ENCODE measurements at places on chromosomes 3 and 15.

- DNase-seq, result no peak
Measured at GRCh38 chr3:59783468-59783988, 733.7 kb upstream of the CFAP20DC start.

DNA sequence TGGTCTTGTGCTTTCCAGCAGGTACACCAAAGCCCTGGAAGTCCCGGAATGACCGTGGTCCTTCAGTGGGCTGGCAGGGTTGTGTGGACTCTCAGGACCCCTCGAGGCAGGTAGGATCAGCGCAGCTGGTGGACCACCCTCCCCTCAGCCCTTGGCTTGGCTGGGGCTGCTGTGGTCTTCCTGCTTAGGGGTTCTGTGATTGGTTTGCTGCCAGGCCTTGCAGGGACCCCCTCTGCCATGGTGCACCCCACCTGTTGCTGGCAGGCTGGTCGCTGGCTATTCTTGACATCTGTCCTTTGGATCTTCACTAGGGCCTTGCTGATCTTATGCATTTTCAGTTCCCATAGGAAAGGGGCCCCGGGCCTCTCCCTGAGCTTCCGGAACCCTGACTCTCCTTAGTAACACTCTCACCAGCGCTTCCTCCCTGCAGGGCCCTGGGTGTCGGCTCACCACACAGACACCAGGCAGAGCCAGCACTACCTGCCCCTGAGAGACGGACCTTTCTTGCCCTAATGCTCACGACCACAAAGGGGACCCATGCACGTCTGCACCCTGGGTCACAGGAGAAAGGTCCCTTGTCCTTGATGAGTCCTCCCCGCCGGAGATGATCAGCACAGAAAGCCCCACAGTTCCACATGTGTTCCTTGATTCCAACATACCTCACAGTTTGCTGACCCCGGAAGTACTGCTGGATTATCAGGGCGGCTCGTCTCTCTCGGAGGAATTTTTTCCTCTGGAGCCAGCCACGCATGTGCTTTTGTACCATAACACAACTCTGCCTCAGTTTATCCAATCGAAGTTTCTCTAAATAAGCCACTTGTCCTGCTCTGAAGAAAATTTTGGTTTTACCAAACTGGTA, 51.7 kb downstream of the MYO5C start:
- no peak for DNase-seq

- DNase-seq, result no peak
Measured at GRCh38 chr3:114455432-114455831, 161.6 kb downstream of the TIGIT start.

GRCh38 chr15:73319460-73320245, 49.1 kb downstream of the HCN4 start:
- DNase-seq, result no peak

DNA sequence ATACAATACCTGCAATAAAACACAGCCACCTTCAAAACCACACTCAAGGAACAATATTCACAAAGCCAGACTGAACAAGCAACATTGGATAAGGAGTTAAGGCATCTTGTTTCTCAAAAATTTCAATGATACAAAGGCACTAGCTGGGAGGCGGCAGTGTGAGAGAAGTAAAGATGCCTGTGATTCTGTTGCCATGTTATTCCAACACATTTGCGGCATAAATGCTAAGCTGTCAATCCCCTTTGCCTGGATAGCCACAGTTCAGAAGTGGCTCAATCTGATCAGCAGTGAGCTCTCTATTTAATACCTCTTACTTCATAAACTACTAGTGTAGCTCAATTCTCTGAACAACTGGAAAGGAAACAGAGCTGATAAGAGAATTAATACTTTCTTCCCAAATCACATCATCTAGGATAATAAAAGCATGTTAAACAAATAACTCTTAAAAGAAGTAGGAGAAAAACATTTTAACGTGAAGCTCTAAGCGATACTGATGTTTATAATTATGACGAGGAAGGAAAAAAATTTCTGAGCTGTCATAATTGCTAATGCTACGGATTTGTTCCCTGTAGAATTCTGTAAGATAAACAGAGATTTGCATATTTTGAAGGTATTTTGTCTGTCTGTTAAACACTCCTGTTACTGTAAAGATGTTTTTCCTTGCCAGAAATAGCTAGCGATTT, 358.4 kb downstream of the FOXP1 start:
- DNase-seq, result no peak

DNA sequence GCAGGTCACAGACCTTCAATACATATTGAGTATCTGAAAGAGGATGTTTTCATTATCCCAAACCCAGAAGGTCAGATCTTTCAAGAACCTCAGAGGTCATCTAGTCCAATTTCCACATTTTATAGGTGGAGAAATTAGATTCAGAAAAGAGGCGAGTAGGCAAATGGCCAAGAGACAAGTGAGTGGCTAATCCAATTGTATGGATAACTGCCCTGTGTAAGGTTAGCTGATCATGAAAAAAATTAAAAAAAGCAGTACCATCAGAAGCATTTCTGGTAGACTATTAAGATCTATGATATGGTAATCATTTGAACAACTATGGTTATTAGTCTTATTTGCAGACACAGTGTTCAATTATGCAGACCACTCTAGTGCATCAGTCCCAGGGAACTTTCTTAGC, 660.7 kb upstream of the CFAP20DC start:
- DNase-seq, result no peak

GRCh38 chr3:127990461-127990860, 61.8 kb upstream of the SEC61A1 start:
- no peak for DNase-seq

- DNase-seq, result no peak
Measured at GRCh38 chr3:81898336-81898735, 136.9 kb upstream of the GBE1 start.

DNA sequence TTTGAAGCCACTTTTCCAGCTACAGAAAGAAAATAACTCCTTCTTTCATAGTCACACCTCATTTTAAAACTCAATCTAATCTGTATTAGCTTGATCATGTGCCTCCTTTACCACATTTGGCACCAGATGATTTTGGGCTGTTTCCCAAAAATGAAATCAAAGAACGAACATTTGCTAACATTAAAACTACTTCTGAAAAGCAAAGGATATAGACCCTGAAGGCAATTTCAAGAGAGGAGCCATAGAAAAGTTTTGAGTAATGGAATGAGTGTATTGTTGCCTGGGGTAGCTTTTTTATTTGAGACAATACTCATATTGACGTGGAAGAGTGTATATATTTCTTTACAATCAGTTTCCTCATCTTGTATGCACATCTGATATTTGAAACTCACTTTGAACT, 152.8 kb upstream of the TBL1XR1 start:
- DNase-seq, result no peak

- DNase-seq, result no peak
Measured at GRCh38 chr3:18744472-18744871, 319.3 kb upstream of the SATB1 start.

DNA sequence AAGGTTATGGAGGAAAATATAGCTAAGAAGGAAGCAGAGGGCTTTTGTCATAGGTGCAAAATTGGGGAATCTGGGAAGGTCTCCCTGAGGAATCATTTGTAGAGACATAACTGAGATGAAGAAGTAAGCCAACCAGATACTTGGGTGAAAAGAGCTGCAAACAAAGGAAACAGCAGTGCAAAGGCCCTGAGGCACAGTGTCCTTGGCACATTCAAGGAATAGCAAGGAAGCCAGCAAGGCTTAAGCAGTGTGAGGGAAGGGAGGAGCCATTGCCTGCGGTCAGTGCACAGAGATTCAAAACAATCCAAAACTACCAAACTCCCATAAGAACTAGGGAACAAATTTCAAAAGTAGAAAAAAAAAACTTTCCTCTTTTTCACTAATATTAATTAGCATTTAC, 88.3 kb downstream of the WDR49 start:
- DNase-seq, result no peak

GRCh38 chr3:12902181-12902999, 61.0 kb upstream of the RPL32 start:
- DNase-seq, result no peak

DNA sequence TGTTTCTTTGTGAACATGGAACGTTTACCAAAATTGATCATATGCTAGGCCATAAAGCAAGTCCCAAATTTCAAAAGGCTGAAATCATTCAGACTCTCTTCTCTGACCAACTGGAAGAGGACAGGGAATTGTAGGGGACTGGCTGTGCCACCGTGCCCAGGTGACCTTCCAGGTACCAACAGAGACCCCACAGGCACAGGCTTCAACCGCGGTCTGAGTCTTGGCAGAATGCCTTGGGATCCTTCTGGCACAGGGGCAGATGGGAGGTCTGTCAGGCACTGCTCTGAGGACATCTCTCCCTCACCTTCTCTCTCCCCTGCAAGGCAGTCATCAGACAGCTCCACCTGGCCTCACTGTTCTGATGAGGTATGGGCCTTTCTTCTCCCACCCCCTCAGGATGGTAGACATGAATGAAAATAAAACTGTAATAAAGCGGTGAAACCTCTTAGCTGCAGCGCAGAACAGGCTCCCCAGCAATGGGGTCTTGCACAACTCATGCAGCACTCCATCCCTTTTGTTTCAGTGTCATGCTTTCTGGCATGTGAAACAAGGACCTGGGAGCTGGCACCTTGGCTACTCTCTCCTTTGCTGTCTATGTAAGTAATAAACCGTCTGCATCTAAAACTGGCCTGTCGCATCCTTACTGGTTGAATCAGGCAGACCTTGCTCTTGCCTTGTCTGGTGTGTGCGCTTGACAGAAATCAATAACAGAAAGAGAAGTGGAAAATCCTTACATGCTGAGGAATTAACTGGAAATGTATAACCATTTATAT, 289.2 kb downstream of the KLF13 start:
- DNase-seq, result no peak

DNA sequence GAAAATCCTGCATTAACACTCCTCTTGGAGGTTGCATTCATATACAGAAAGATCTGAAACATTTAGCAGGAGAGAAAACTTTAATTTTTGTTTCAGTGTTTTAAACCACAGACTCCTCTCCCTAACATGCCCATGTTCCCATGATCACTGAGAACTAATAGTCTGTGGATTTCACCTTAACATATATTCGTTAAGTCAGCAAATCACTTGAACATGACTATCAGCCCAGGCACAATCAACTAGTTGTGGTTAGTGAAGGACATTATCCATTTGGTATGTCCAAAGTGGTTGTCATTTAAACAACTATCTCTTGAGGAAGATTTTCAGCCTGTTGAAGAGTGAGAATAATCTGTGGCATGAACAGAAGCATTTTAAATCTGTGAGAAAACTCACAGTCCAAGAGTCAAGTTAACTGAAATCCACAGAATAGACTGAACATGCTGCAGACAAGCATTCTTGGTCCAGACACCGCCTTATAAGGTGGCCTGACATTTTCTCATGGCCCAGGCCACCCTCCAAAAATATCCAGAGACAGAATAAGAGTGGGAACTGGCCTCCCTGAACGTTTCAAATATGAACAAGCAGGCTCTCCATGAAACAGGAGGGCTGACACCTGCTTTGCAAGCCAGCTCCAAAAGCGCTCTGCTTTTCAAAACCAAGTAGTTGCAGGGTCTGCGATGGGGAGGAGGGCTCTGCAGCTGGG, 39.9 kb upstream of the ADCY5 start:
- DNase-seq, result no peak

DNA sequence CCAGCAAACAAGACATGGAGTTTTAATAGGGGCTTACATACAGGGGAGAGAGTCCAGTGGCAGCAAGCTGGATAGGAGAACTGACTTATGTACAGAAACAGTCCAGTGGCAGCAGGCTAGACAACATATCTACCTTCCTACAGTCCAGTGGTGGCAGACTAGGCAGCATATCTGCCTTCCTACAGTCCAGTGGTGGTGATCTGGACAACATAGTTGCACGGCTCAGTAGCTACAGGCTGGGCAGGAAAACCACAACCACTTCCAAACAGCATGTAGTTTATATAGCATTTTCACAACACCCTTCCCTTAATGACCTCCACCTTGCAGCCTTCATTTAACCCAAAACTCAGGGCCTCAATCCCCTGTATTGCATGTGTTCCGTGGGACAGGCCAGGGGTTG, 181.3 kb upstream of the EIF1B start:
- DNase-seq, result no peak

GRCh38 chr3:8872261-8872660, 91.0 kb downstream of the RAD18 start:
- no peak for DNase-seq

GRCh38 chr3:66177026-66177425, 43.8 kb upstream of the SLC25A26 start:
- no peak for DNase-seq

DNA sequence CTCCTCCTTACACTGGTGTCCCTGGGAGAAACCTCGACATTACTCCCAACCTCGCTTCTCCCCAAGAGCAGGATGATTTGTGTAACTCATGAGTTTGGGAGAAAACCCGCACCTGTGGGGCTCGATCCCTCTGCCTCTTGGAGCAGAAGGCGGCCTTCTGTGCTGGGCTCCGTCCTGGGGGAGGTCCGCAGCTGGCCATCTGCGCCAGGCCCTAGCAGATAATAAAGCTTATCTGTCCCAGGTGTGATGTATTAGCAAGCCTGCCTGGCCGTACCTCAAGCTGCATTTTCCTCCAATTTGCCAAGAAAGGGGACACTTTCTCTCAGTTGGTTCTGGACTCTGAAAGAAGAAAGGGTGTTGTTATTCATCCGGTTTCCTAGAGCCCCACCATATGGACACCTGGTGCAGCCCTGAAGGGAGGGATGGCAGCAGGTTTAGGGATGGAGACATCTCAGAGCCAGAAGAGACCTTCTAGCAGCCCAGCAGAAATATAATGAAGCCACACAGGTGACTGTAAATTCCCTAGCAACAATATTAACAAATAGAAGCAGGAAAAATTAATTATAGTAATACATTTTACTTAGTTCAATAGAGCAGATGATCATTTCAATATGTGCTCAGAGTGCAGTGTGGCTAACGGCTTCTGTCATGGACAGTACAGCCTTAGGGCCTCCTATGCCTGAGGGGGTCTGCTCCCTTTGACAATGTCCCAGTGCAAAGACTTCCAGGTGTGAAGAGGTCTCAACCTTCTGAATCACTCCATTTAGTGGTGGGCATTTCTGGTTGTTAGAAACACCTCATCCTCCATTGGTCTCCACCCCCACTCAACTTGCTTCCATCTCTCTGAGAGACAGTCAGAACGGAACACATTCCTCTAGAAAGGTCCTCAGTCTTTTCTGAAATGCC, 94.8 kb downstream of the CPN2 start:
- DNase-seq, result no peak

- DNase-seq, result peak; percentile 46
Measured at GRCh38 chr15:58604455-58604923, 145.0 kb downstream of the ADAM10 start.

DNA sequence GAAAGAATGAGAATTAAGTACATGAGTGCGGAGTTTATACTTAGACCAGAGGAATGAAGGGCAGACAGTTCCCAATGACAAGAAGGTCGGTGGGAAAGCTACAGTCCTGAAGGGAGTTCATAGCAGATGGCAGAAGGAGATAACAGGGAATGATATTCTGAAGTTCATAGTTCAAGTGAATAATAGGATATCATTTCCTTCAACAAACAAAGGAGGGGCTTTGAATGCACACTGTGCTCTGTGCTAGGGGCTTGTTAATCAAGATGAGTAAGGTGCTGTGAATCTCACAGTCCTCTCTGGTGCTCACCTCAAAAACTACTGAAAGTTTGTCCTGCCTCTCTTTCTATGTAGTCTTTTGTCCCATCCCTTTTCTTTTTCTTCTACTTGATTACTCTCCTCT, 41.9 kb downstream of the SIDT1 start:
- DNase-seq, result no peak

All from HepG2 (cell line).